ENCODE measurements at places on chromosomes 2 and 18.

GRCh38 chr2:151381266-151381665, 23.9 kb downstream of the TNFAIP6 start:
- DNase-seq = no peak

GRCh38 chr2:80114812-80115211, 189.7 kb downstream of the LRRTM1 start:
- DNase-seq = no peak

GRCh38 chr2:106163948-106164545, 30.1 kb downstream of the UXS1 start:
- no peak for DNase-seq

DNA sequence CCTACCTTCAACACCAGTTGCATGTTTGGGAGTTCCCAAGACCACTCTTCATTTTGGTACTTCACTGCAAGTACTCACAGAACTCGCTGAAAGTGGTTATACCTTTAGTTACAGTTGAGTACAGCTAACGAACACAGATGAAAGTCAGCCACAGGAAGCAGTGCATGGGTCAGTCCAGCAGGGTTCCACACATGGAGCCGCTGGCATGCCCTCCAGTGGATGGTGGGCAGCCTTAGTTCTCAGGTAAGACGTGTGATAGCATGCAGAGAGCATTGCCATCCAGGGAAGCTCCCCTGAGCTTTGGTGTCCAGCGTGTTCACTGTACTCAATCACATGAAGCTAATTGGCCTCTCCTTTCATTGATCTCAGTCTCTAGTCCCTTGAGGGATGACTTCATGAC, 815.3 kb downstream of the RNF144A start:
- DNase-seq = no peak

- no peak for DNase-seq
Measured at GRCh38 chr2:37100054-37100453, 15.7 kb downstream of the GPATCH11 start.

GRCh38 chr2:152407204-152407721, 72.3 kb downstream of the FMNL2 start:
- no peak for DNase-seq

DNA sequence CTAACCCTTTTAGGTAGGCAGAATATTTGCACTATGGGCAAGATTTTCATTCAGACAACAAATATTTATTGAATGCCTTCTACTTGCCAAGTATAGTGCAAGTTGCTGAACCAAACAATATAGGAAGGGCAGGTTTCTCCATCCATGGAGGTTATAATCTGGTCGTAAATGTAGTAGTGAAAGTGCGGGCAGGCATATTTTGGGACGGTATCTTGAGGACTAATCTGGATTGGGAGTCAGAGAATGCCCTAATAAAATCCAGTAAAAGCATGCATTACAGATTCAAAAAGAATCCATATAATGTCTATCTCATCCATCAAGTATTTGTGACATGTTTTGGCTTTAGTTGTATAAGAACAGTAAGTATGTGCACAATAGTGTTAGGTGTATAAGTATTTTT, 1.7 kb upstream of the NDUFV2 start:
- DNase-seq = no peak

DNA sequence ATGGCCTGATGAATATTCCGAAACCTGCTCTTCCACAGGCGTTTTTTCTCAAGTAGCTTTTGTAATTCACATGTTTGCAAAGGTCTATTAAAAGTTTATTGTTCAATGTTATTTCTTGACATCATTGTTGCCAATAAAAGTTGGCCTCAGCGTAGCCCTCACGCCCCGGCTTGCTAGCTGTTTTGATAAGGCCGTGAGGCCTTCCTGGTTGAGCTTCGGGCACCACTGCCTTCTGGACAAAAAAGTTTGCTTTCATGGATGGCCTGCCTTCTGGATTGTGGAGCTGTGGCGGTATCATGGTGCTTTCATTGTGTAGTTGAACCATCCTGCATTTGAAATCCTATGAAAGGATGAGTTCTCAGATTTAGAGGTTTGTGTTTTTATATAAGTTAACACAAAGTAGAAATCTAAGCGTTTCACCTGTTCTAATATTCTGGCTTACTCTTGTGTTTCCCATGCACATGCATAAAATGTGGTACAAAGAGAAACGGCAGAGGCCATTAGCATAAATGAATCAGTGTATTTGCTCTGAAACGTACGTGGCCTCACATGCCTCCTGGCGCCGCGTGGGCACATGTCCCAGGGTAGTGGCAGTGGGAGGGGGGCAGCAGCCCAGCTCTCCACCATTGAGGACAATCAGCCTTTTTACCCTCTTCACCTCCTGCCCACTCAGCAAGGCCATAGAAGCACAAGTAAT, 134.5 kb downstream of the NCK2 start:
- DNase-seq = no peak

DNA sequence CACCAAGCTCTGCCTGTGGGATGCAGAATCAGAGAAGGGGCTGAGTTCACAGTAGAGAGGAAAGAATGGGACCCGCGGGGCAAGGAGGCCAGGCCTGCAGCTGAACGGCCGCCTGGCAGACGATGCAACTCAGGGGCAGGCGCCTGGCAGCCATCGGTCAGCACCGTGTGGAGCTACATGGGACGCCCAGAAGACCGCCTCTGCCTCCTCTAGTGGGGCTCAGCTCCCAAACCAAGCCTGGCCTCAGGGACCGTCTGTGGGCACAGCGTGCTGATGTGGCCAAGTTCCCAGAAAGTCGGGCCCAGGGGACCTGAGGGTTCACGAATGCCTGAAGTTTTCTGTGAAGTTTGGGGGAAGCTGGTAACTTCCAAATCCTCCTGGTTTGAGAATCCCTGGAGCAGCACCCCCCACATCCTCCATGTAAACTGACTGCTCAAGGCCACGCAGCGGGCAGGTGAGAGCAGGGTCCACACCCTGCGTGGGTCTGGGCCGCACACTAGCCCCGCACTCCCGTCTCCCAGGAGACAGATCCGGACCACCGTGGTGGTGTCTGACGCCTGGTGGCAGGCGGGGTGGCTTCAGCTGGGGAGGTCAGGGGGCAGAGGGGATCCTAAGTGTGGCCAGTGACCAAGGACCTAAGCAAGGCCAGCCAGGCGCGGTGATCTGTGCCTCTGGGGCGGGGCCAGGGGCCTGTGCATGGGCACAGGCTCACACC, 14.6 kb downstream of the SNORC start:
- no peak for DNase-seq

GRCh38 chr2:241009191-241009590, 10.8 kb downstream of the SNED1 start:
- no peak for DNase-seq

DNA sequence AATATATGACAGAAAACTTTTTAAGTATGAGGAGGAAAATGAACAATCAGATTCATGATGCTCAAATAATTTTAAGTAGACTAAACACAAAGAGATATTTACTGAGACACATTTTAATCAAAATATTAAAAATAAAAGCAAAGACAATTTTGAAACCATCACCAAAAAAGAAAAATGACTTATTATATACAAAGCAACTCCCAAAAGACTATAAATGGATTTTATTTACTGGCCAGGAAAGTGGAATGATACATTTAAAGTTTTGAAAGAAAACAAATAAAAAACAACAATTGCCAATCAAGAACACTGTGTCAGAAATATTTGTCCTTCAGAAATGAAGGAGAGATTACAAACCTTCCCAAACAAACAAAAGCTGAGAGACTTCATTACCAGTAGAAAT, 968.5 kb upstream of the CELF4 start:
- DNase-seq = no peak

DNA sequence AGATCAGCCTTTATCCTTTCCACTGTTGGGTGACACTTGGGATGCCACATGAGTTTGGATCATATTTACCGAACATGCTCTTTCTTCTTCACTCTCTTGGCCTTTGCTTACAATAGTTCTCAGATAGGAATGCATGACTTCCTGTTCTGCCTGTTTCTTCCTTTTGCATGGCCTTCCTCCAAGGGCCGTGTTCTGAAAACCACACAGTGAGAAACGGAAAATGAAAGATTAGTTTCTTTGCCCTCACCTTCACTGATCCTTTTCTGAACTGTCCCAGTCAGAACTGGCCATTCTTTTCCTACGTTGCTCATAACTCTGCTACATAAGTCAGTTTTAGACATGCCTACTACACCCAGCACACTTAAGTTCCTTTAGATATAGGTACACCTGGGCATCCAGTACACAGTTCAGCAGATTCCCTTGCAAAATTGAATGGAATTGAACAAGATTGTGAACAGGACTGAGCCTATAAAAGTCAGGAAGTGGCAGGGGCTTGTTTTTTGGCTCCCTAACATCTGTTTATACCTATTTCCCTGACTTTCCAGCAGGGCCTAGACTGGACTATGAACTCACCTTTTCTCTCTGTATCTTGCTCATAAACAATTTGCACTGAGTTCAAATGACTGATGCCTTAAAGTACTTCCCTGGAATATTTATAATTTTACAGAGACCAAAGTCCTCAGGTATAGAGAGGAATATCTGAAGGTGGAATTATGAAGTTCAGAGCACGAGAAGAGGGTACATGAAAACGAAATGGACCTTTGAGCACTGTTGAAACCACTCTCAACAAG, 186.4 kb upstream of the ST6GAL2 start:
- no peak for DNase-seq

DNA sequence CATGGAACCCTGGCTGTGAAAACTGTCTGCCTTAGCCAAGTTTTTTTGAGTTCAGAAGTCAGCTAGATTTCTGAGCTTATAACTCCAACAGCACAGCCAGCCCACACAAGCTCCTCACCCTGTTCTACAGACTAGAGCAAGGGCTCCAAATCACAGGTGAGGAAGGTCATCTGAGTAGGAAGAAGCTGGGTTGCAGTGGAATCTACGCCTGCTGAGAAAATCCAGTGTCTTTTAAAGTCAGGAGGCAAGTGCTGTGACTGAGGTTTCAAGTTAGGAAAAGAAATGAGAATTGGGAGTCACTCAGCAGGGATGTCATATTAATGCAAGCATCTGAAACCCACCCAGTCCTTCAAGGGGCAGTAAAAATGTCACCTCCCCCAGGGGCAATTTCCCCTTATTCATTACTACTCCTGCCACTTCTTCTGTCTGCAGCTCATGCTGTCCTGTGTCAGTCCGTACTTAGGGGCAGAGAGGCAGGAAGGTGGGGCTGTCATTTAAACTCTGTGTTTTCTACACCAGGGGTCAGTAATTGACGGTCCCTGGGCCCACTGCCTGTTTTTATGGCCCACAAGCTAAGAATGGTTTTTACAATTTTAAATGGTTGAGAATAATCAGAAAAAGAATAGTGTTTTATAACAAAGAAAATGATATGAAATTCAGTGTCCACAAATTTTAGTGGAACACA, 551.1 kb downstream of the BCL11A start:
- DNase-seq = no peak

DNA sequence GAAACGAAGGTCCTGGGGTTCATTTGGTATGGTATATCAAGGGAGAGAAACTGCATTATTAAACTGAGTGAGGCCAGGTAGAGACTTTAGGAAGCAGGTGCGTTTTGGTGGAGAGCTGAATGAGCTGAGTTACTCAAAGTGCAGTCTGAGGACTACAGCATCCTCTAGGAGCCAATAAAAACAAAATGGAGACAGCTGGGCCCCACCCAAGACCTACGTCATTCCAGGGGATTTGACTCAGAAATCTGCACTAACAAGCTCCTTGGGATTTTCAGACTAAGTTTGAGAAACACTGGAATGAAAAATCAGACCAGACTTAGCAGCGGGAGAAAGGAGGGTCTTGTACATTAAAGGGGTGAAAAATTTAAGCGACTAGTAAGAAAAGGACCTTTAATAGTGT, 131.5 kb downstream of the UXS1 start:
- no peak for DNase-seq

DNA sequence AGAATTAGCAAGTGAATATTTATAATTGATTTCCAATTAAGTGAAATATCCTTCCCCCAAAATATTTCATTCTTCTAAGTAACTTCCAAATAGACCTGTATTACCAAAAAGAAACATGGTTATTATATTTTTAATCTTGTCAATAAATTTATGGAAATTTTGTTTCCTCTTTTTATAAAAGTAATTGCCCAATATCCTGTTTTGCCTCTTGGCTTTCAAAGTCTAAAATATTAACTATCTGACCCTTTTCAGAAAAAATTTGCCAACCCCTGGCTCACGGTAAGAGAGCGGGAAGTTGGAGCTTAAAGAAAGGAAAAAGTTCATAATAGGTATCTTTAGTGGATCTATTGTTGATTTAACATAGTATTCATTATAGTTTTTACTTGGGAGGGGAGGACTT, 20.4 kb upstream of the SANBR start:
- no peak for DNase-seq

- DNase-seq = no peak
Measured at GRCh38 chr2:72349016-72349415, 201.4 kb upstream of the CYP26B1 start.

DNA sequence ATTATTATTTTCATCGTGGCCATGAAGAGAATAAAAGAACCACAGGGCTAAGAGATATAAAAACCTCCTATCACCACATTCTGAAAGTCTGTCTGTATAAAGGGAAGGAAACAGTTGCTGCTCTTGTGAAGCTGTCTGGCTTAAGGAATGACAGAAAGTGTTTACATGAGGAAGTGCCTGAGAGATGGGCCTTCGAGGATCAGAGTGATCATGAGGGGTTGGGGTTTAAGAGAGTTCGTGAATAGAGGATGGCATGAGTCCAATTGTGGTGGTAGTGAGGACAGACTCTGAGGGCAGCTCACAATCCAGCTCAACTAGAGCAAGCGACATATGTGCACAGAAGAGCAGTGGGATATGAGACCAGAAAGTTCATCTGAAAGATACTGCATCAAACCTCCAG, 65.8 kb upstream of the PIEZO2 start:
- DNase-seq = no peak

DNA sequence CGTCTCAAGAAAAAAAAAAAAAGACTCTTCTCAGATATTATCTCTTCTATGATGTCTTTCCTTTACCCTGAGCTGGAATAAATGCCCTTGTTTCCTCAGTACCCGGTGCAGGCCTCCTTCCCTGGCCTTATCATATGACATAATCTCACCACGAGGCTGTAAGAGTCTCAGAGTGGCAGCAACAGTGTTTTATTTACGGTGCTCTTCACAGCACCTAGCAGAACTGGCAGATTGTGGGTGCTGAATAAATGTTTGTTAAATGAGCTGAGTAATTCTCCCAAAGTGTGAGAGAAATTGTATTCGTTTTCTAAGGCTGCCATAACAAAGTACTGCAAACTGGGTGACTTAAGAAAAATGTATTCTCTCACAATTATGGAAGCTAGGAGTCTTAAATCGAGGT, 82.8 kb upstream of the CD28 start:
- DNase-seq = no peak

DNA sequence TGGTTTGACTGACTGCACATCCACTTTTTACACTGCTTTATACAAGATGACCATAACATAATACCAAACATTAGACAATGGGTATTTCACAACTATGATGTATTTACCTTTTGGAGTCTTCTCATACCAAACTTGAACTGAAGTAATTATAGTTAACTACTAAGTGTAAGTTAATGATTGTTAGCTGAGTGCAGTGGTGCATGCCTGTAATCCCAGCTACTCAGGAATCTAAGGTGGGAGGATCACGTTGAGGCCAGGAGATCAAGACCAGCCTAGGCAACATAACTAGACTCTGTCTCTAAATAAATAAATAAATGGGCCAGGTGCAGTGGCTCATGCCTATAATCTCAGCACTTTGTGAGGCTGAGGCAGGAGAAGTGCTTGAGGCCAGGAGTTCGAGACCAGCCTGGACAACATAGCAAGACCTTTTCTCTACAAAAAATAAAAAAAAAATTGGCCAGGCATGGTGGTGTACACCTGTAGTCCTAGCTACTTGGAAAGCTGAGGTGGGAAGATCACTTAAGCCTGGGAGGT, 44.9 kb upstream of the ORC2 start:
- no peak for DNase-seq

- no peak for DNase-seq
Measured at GRCh38 chr18:11343096-11343495, 193.7 kb upstream of the PIEZO2 start.
